ENCODE measurements at places on chromosomes 6 and 20.
A peak's percentile ranks its signal among the peaks of the same experiment; 100 is the strongest.

GRCh38 chr20:58457083-58457695 lies 58.0 kb downstream of the APCDD1L start:
- no peak for DNase-seq

- no peak for DNase-seq
Measured at GRCh38 chr6:1222728-1223595, 88.9 kb upstream of the FOXQ1 start.

- DNase-seq, result no peak
Measured at GRCh38 chr20:33668466-33669155, 1.9 kb downstream of the ACTL10 start.

DNA sequence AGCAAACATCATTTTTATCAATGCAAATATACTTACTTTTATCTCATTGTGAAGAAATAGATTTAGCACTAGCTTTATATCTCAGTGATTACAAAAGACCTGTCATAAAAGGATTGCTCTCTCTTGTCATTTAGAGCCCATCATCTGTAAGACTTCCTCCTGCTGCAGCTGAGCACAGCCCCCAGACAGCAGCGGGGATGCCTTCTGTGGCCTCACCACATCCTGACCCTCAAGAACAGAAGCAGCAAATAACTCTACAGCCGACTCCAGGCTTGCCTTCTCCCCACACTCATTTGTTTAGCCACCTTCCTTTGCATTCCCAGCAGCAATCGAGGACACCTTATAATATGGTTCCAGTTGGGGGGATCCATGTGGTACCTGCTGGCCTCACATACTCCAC lies 127.0 kb upstream of the EDN1 start:
- no peak for DNase-seq

DNA sequence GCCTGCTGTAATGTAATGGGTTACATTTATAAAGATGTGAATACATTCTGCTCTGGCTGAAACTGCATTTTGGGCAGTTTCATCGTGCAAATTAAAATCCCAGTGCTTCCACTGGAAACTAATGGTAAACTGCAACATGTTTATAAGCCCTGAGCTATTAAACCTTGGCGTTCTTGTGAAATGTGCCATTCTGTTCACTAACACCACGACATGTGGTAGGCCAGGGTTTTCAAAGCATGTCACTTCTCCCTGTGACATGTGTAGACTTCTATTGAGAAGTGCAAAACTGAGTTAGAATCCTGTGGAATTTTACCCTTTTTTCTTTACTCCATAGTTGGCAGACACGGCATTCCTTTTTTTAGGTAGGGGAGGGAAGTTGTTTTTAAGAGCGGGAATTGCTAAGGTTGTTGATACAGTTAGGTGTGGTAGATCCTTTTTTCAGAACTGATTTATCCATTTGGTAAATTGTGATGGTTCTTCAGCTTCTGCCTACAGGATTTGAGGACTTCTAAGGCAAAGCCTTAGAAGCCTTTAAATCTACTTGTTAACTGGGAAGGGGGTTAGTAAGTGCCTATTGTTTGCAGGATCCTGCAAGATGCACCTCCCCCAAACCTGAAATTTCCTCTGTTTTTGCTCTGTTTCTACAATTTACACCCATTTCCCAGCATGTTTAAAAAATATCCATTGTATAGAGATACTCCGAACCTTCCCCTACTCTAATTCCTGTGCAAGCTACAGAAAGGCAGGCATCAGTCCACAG lies 4.2 kb downstream of the SASH1 start:
- DNase-seq, result no peak

DNA sequence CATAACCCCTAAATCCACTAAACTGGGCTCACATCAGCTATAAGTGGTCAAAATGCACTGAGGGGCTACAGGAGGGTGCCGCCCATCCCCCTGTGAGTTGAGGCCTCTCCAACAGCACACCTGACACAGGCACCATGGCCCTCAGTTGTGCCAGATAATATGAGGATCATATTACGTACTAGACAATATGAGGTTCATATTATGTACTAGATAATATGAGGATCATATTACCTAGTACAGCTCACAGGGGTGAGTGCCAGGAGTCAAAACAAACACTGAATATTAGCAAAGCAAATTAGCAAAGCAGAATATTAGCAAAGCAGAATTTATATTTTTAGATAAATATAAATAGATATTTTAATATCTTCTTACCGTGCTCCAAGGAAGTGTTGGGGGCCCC lies 35.3 kb downstream of the CD24 start:
- no peak for DNase-seq

GRCh38 chr20:62977613-62978560 lies 25.4 kb downstream of the SLC17A9 start:
- DNase-seq, result peak; percentile 61

DNA sequence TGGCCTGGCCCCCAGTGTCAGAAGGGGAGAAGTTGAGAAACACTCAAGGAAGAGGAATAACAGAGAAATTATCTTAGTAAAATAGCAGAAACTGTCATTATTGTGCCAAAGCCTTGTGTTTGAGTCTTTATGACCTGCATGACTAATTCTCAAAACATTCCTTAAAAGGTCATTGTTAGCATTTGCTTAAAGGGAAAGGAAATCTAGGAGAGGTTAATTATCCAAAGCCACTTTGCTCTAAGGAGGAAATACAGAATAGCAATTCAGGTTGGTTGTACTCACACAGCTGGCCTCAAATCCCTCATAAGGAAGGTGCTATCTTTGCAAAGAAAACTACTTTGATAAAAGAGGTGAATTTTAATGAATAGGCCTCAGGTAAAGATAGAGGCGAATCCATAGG lies 516.7 kb downstream of the CBLN4 start:
- no peak for DNase-seq

DNA sequence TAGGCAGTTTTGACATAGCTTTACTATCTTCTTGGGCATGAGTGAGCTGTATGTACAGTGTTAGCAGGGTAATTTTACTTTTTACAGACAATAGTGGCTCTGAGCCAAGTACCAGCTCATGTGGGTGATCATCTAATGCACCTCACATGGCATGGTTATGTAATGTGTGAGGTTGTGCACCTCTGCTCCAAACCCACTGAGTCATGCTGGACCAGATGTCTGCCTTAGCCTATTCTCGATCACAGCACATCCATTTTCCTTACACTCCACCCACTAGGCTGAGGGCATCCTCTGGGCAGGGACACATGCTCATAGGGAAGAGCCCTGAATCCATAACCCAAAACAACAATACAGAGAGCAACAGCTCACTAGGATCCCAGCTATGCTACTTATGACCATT lies 71.6 kb upstream of the FBXL4 start:
- DNase-seq, result no peak

- no peak for DNase-seq
Measured at GRCh38 chr6:112744827-112745226, 397.7 kb downstream of the RFPL4B start.

DNA sequence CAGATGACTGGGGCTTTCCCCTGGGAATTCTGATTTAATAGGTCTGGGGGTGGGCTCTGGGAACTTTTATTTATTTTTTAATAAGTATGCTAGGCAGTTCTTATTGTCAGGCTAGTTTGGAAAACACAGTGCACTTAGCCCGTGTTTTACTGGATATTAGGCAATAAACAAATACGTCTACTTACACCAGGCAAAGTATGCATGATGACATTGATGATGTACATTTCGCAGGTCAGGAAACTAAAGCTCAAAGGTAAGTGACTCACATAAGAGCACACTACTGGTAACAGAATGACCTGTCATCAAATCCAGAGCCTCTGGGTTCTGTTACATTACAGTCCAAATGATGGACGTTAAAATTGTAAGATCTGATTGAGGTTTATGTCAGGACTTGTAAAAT lies 144.4 kb upstream of the EXOC2 start:
- no peak for DNase-seq

- DNase-seq, result no peak
Measured at GRCh38 chr20:7399114-7399513, 541.1 kb downstream of the HAO1 start.

GRCh38 chr6:143525356-143525755 lies 13.8 kb upstream of the FUCA2 start:
- DNase-seq, result no peak

DNA sequence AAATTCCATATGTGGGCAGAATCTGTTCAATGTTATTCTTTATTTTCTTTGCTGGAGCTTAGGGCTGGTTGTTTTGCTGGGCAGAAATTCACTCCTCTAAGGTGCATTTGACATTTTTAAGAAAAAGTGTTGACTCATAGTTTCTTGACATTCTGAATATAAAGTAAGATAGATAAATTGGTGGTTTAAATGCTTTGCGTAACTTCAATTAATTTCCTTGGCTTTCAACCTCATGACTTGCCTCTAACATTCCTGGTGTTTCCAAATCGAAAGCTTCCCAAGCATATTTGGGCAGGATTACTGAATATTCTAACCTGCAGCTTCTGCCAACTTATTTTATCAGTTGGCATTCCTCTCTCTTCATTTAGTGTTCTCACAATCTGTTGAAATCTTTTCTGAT lies 718.7 kb upstream of the ADGRB3 start:
- no peak for DNase-seq

- no peak for DNase-seq
Measured at GRCh38 chr20:44080064-44080463, 106.9 kb downstream of the JPH2 start.

DNA sequence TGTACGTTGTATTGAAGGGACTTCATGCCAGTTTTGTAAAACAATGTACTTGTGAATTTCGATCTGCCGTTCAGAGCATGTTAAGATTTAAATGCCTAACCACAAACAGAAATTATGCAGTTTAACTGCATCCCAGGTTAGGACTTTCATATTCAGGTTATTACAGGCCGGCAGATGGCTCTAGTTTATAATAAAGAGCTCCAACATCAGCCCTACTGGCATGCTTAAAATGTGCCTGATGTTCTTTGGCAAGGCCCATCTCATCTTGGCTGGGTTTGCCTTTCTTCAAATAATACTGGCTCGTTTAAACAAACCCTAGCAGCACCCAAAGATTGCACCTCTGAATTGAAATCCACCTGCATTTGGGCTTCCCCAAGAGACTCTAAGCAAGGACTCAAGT lies 169.3 kb upstream of the RIN2 start:
- no peak for DNase-seq

- DNase-seq, result no peak
Measured at GRCh38 chr6:113854531-113855499, 2.3 kb upstream of the MARCKS start.

DNA sequence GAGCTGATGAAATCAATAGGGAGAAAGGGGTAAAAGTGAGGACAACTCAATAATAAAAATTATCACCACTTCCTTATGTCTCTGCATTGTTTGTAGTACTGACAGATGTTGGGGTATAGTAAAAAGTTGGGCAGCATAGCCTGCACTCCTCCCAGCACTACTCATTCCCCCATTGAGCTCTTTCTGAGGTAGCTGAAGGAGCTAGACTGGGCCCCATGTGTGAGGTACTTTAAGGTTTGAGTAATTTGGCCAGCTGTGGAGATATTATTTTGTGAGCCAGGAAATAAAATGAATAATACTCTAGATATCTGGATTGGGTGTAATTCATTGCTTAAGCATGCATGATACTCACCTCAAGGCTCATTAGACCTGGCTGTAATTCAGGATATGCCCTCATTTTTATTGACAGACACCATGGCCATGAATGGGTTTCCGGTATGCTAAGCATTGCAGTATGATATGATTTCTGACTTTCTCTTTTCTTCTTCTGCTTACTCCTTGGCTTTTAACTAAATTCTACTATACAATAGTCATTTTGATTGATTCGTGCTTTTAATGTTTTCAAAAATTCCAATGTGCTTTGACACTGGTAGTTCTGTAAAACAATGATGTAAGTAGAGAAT lies 283.9 kb upstream of the RIMS1 start:
- no peak for DNase-seq

GRCh38 chr6:155125906-155126305 lies 130.8 kb downstream of the TIAM2 start:
- no peak for DNase-seq

GRCh38 chr20:46145713-46146112 lies 27.6 kb downstream of the CD40 start:
- DNase-seq, result no peak

DNA sequence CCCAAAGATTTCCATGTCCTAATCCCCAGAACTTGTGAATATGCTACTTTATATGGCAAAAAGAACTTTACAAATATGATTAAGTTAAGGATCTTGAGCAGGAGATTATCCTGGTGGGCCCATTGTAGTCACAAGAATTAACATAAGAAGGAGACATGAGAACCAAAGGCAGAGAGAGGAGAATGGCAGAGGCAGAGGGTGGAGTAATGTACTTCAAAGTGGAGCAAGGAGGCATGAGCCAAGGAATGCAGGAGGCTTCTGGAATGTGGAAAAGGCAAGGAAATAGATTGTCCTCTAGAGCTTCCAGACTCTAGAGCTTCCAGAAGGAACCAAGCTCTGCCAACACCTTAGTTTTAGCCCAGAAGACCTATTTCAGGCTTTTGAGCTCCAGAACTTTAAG lies 147.4 kb downstream of the MOXD1 start:
- DNase-seq, result no peak

DNA sequence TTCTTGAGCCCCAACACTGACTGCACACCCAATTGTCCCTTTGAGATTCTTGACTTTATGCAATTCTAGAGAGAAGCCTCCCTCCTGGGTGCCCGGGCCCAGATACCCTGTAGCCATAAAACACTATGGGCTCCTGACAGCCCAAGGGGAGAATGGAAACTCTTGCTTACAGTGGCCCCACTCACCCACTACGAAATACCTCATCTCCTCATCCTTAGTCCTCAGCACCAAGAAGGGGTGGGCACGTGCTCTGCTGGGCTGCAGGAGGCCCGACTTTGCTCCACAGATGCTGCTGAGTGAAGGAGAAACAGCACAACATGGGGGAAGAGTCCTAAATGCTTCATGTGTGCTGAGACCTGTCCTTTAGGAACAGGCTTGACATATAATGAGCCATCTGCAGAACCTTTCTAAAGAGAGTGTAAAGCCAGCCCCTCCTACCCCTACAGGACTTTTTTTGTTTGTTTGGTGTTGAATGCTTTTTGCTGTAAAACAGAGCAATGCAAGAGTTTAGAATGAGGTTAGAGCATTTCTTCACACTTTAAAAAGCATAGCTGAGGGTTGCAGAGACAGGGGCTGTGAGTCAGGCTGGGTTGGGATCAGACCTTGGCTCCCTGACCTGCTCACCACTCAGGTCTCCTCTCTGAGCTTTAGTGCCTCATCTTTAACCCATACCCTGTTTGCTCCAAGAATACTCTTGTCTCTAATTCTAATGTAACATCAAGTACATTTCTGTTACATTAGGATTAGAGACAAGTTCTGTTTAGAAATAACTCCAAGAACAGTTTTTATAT lies 17.6 kb upstream of the SIRPG start:
- DNase-seq, result no peak

All from stimulated activated CD4-positive, alpha-beta T cell treated with anti-CD3 and anti-CD28 coated beads, Interleukin-1b, Interleukin-23, amount 100 ng/mL, for 1 hour (primary cell).